Islet precursor cell (in vitro differentiated cells): ENCODE measurements at places on chromosomes 1 and 21.

DNA sequence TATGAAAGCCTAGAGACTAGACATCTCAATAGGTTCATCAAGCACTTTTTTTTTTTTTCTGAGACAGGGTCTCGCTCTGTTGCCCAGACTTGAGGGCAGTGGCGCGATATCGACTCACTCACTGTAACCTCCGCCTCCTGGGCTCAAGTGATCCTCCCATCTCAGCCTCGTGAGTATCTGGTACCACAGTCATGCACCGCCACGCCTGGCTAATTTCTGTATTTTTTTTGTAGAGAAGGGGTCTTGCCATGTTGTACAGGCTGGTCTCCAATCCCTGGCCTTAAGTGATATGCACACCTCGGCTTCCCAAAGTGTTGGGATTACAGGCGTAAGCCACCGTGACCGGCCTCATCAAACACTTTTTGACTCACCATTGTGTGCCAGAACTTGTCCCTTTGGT is 613 bp upstream of the GPATCH4 start:
- no peak for DNase-seq

GRCh38 chr1:169970114-169970513 is 76.4 kb upstream of the SCYL3 start:
- DNase-seq, result no peak

DNA sequence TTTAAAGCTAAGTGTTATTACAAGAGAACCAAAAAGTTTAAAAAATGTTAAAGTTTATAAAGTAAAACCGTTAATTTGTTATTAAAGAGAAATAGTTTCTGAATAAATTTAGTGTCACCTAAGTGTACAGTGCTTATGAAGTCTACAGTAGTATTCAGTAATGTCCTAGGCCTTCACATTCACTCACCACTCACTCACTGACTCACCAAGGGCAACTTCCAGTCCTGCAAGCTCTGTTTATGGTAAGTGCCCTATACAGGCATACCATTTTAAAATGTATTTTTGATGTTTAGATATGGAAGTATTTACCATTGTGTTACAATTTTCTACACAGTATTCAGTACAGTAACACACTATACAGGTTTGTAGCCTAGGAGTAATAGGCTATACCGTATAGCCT is 60.1 kb upstream of the GCLM start:
- DNase-seq, result no peak

DNA sequence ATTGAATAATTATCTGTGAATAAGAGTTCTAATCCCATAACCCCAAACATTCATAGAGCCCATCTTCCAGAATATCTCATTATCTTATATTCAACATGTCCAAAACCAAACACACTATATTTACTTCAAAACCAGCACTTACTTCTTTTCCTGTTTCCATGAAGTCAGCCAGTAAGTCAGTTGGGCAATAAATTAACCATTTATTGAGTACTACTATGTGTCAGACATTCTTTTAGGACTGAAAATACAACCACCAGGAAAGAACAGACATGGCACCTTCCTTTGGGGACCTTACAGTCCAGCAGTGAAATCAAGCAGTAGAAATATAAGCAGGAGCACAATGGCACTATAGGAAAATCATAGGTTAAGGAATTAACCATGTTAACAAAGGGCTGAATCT is 8.8 kb downstream of the AK5 start:
- DNase-seq, result no peak

- no peak for DNase-seq
Measured at GRCh38 chr1:228376651-228377631, 29.7 kb downstream of the TRIM11 start.

DNA sequence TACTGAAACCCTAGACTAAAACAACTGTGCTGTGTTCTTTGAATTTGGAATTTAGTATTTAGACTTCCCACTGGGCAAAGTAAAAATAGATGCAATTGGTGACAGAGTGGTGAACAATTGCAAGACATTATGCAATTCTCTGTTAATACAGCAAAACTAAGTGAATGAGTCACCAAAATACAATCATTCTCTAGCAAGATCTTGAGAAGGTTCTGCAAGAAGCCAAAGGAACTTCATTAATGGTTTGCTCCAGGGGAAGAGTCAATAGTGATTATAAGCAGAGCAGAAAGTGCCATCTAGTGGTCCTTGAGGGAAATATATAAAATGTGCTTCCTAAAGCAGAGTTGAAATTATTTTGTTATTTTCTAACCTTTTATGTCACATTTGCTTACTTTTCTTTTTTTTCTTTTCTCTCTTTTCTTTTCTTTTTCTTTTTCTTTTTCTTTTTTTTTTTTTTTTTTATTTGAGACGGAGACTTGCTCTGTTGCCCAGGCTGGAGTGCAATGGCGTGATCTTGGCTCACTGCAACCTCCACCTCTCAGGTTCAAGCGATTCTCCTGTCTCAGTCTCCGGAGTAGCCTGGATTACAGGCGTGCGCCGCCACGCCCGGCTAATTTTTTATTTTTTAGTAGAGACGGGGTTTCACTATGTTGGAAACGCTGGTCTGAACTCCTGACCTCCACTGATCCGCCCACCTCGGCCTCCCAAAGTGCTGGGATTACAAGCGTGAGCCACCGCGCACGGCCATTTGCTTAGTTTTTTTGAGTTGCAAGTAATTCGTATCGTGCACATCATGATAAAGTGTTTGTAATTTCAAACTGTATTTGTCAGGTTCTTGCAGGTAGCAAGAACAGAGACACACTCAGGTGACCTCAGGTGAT is 99.2 kb downstream of the CTH start:
- no peak for DNase-seq

- DNase-seq, result no peak
Measured at GRCh38 chr1:81812712-81813111, 12.0 kb downstream of the ADGRL2 start.

DNA sequence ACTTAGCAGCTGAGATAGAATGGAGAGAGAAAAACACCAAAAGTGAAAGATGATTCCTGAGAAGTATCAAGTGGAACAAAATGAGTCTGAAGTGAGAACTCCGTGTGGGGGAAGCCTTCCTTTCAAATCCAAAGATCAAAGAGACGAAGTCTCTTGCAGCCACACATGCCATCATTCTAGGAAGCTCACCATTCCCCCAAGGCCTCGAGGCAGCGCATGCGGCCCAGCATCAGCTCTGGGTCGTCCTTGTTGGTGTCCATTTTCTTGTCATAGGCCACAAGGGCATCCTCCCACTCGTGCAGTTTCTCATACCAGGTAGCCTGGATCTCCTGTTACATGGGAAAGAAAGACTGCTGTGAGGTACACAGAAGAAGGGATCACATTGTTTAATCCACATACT is 32.2 kb upstream of the ANGPTL7 start:
- DNase-seq, result no peak

- peak; percentile 80 for DNase-seq
Measured at GRCh38 chr1:153617663-153618062, 1.5 kb upstream of the S100A14 start.
